Activated T-cell treated with anti-CD3 and anti-CD28 coated beads, Interleukin-2, amount 50 U/mL, for 72 hours (primary cell): ENCODE measurements at places on chromosomes 6 and 20. TPM values are rescaled to one million over a fixed set of nuclear protein-coding genes. Genes with fewer than 3 reads are reported as not detected.

DNA sequence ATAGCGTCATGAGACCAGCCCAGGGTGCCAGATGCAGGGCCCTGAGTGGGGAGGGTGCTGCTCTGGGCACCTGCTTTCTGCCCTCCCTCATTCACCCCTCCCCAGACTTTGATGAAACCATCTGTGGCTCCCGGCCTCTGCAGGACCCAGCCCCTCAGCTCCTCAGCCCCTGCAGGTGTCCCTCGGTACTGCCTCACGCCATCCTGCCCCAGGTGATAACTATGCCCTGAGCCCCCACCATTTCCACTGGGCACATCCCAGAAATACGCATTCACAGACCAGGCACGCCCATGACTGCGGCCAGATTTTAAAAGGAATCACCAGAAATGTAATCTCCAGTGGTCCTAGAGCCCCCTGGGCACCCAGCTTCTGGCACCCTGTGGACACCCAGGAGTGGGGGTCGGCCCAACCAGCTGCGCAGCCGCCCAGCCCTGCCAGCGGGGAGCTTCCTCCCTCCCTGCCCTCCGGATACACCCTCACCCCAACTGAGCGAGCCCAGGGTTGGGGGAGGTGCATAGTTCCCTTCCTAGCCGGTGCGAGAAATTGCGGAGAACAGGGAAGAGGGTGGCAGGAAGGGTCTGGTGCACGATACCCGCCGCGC lies 615 bp upstream of the NTSR1 start:
- no peaks in the 10 kb centered on the region for H3K36me3 ChIP-seq
- H3K4me3 ChIP-seq: peak overlapping the region; percentile 25
- peaks cover 17% of the 10 kb centered on the region for H3K27me3 ChIP-seq
- peak; percentile 35 for DNase-seq
- no peak overlapping the region for H3K27ac ChIP-seq
- peaks cover 21% of the 10 kb centered on the region for H3K4me1 ChIP-seq

GRCh38 chr20:45343532-45344167 lies 4.6 kb downstream of the SDC4 start:
- H3K36me3 ChIP-seq: peaks cover 7% of the 10 kb centered on the region
- H3K27ac ChIP-seq: no peak overlapping the region
- H3K4me1 ChIP-seq: peaks cover 43% of the 10 kb centered on the region
- H3K4me3 ChIP-seq: no peak overlapping the region

DNA sequence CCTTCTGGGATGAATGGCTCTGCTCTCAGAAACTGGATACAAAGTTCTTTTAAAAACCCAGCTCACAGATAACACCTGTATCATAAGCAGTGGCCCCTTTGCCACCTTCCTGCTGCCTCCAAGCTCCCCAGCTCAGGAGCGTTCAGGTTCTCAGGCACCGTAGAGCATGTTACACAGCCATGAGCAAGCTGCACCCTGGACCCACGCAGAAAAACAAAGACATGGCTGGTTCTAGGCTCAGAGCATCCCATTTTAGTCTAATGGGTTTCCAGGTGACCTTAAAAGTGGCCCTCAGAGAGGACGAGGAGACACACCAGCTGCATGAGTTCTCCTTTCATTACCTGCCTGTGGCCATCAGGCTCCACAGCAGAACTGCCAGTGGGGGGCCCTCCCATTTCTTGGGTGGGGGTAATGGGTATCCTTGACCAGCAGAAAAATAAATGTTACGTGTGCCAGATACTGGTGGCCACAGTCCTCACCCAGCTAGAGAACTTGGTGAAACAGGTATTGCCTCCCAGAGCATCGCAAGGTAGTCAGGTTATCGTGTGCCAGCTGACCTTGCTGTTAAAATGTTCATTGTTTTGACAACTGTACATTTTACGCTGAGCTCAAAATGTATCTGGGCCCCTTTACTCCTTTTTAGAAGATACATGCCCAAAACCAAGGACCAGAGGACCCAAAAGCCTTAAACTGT lies 7.5 kb downstream of the PSMA7 start:
- peak overlapping the region; percentile 49 for H3K27ac ChIP-seq
- peaks cover 10% of the 10 kb centered on the region for H3K36me3 ChIP-seq
- no peaks in the 10 kb centered on the region for H3K27me3 ChIP-seq
- peaks cover 30% of the 10 kb centered on the region for H3K4me1 ChIP-seq
- no peak overlapping the region for H3K4me3 ChIP-seq

DNA sequence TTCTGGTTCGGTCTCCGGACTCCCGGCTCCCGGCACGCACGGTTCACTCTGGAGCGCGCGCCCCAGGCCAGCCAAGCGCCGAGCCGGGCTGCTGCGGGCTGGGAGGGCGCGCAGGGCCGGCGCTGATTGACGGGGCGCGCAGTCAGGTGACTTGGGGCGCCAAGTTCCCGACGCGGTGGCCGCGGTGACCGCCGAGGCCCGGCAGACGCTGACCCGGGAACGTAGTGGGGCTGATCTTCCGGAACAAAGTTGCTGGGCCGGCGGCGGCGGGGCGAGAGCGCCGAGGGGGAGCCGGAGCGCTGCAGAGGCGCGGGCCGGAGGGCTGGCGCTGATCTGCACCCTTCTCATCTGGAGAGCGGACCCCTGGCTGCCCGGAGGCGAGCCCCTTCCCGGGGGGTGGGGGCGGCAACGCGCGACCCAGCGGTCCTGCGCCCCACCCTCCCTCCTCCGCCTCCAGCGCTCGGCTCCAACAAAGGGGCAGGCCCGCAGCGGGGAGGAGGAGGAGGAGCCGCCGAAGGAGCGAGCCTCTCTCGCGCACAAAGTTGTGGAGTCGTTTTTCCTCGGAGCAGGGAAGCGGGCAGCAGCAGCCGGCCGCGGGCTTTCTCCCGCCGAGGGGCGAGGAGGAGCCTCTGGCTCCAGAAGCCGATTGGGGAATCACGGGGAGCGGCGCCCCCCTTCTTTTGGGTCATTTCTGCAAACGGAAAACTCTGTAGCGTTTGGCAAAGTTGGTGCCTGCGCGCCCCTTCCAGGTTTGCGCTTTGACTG lies at the start of gene UTRN:
Gene UTRN (plus strand): TSS at position 553 of the 765 bp plus-strand sequence. CDS start 6,494 bp downstream, outside the sequence.
- peak within 1 kb of the TSS; percentile 53 for H3K27ac ChIP-seq
- peak; percentile 60 for DNase-seq
- H3K36me3 ChIP-seq: peaks cover 6% of the 10 kb centered on the region
- peak within 1 kb of the TSS; percentile 94 for H3K4me3 ChIP-seq
- peaks cover 32% of the 10 kb centered on the region for H3K27me3 ChIP-seq
- peaks cover 10% of the 10 kb centered on the region for H3K4me1 ChIP-seq

DNA sequence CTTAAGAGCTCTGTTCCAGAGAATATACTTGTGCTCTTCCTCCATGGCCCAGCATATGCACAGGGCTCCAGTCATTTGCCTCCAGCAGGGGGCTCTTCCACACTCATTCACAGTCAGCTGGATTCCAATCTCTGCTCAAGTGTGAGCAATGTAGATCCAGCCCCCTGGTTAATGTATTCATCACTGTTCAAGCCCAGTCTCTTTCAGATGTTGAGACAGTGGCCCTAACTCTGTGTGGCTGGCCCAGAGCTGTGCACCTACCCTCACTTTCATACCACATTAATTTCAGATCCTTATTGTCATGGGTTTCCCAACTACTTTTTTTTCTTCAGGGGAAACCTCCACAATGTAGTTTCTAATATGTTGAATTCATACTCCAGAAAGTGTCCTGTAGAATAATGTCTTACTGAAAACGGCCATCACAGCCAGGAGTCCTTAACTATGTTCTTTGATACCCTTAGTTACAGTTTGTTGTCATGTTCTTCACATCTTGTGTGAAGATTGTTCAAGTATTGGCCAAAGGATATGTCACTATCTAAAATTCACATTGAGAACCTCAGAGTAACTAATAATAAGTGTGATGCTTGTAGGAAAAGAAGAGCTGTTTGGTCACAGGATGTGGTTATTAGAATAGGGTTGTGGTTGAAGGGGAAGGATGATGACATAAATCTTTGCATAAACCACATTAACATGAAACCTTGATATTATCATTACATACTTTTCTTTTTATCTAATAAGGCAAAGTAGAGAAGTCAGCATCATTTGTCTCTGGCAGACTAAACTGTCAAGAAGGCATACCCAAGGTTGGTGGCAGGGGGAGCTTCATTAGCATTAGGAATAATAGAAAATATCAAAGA lies 14.4 kb upstream of the HLA-DQA1 start:
- DNase-seq: peak; percentile 10
- H3K4me3 ChIP-seq: peak overlapping the region; percentile 57
- peaks cover 4% of the 10 kb centered on the region for H3K36me3 ChIP-seq
- peaks cover 42% of the 10 kb centered on the region for H3K4me1 ChIP-seq
- H3K27me3 ChIP-seq: no peaks in the 10 kb centered on the region

DNA sequence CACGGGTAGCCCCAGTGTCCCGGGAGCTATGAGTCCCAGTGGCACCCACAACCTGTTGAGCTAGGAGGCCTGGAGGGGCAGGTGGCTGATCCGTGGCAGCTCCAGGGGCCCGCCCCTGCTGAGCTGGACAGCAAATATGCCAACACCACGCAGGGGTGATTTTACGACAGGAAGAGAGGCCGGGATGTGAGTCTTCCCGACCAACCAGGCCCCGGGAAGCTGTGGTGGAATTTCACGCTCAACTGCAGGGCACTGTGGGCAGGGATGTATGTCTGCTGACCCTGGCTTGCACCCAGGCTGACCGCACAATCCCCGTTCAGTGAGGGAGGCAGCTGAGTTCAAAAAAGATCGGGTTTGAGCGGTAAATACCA lies 183.9 kb downstream of the ERMARD start:
- no peak overlapping the region for H3K4me3 ChIP-seq
- no peak for DNase-seq
- no peak overlapping the region for H3K27ac ChIP-seq
- H3K4me1 ChIP-seq: no peaks in the 10 kb centered on the region
- H3K27me3 ChIP-seq: peaks cover 6% of the 10 kb centered on the region

GRCh38 chr20:44693627-44694026 lies 21.5 kb upstream of the CCN5 start:
- H3K4me1 ChIP-seq: peaks cover 5% of the 10 kb centered on the region
- no peak overlapping the region for H3K27ac ChIP-seq
- no peak overlapping the region for H3K4me3 ChIP-seq
- H3K36me3 ChIP-seq: no peaks in the 10 kb centered on the region
- DNase-seq: no peak

- H3K4me3 ChIP-seq: no peak overlapping the region
- H3K36me3 ChIP-seq: no peaks in the 10 kb centered on the region
- H3K4me1 ChIP-seq: peaks cover 42% of the 10 kb centered on the region
- DNase-seq: no peak
- H3K27me3 ChIP-seq: no peaks in the 10 kb centered on the region
Measured at GRCh38 chr6:6565488-6565887, 23.0 kb upstream of the LY86 start.

DNA sequence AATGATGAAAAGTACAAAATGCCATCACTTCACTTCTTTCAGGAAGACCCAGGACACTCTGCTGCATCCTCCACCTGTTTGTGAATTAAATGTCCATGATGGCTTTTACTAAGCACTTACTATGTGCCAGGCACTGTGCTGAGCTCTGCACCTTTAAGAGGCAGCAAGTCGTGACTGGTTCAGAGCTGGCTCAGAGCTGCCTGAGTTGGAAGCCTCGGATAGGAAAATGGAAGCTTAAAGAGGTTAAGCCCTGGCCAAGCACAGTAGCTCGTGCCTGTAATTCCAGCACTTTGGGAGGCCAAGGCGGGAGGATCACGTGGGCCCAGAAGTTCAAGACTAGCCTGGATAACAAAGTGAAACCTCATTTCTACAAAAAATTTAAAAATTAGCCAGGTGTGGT lies 95.6 kb downstream of the SNX5 start:
- peaks cover 13% of the 10 kb centered on the region for H3K27me3 ChIP-seq
- H3K4me1 ChIP-seq: peaks cover 13% of the 10 kb centered on the region
- H3K36me3 ChIP-seq: no peaks in the 10 kb centered on the region
- no peak overlapping the region for H3K27ac ChIP-seq
- no peak overlapping the region for H3K4me3 ChIP-seq
- DNase-seq: no peak

DNA sequence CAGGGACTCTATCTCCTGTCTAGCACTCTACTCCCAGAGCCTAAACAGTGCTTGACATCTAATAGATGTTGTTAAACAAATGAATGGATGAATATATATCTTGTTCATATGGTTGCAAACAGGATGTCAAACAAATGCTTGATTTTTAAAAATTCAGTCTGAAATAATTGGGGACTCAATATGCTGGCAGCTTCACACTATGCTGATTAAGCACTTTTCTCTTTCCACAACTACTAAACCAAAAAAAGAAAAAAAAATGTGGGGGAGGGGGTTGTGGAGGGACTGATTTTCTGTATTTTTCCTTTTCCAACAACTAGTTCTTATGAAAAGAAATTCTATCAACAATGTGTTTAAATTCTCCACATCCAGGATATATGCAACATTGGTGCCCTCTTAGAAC lies 42.9 kb downstream of the SF3B5 start:
- H3K36me3 ChIP-seq: peaks cover 10% of the 10 kb centered on the region
- no peak overlapping the region for H3K4me3 ChIP-seq
- H3K27me3 ChIP-seq: no peaks in the 10 kb centered on the region
- no peak overlapping the region for H3K27ac ChIP-seq

GRCh38 chr6:3977875-3978711 lies 100.8 kb downstream of the FAM217A start:
- H3K27me3 ChIP-seq: peaks cover 26% of the 10 kb centered on the region
- DNase-seq: peak; percentile 56
- H3K27ac ChIP-seq: peak overlapping the region; percentile 32
- H3K36me3 ChIP-seq: no peaks in the 10 kb centered on the region
- peaks cover 12% of the 10 kb centered on the region for H3K4me1 ChIP-seq

The TCEA2 gene
- total RNA-seq: 61.6 TPM

The ENPP1 gene
- 1.2 TPM for total RNA-seq

The CRISP3 gene
- not detected for total RNA-seq

The PNLDC1 gene
- 0.37 TPM for total RNA-seq

The NHSL1 gene
- total RNA-seq: 1.2 TPM
